ENCODE measurements at places on chromosomes 1 and 21.

DNA sequence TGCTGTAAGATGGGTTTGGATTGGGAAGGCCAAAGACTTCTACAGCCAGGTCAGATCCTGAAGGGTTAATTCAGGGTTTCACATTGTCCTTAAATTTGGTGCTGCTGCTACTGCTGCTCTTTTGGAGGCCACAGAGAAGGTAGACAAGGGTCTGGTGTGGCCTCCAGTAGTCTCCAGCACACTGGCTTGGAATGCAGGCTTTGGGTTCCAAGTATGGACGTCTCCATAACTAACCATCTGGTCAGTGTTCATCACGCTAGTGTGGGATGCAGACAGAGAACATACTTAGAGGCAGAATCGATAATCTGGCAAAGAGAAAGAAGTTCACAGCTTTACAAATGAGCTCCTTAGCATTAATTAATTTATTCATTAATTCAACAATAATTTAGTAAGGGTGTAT lies 154.1 kb downstream of the ZBTB18 start:
- no peak for DNase-seq

GRCh38 chr1:94599095-94599813 lies 57.7 kb upstream of the F3 start:
- no peak for DNase-seq

DNA sequence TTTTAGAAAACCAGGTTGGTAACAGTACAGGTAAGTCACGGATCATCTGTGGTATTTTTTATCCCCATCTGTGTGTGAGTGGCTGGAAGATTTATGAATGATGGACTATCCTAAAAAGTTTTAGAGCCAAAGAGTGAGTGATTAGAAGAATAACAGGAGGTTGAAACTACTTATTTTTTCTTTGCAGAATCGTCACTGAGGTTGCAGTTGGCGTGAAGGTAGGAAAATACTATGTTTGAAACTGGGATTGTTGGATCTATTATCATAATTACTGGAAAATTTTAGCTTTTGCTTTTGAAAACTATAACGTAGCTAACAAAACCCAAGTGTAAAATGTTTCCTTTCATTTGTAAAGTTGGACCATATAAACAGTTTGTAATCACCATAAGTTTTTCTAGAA lies 1.8 kb downstream of the PTBP2 start:
- DNase-seq: no peak

DNA sequence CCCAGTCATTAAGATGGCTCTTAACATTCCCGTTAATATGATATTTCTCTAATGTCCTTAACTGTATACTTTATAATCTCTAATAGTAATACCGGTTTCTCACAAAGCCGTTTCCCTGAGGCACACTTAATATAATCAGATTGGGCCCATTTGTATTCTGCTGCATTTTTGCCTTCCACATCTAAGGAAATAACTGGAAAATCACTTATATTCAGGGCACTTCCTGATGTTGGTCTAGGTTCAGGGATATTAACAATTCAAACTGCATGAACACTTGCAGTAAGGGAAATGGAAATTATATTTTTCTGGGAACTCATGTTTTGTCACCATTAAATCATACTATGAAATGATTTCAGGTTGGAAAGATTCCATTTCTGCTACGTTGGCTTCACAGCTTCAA lies 119.8 kb downstream of the TPR start:
- no peak for DNase-seq

GRCh38 chr1:99115231-99115630 lies 110.6 kb upstream of the PLPPR5 start:
- no peak for DNase-seq

DNA sequence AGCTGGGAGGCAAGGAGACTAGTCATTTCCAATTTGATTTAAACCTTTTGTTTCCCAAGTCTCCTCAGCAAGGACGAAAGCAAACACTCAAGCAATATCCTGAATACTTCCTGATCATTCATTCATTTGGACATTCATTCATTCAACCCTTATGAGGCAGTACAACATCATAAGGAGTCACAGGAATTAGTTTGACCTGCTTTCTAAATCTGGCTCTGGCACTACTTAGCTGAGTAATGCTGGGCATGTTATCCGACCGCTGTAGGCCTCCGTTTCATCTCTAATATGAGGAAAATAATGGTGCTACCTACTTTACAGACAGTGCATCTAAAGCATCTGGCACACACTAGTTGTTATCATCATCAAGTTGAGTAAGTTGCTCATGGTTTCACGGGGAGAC lies 11.7 kb downstream of the FAM78B start:
- no peak for DNase-seq

- DNase-seq: no peak
Observed at GRCh38 chr1:4637616-4638344, 16.6 kb upstream of the AJAP1 start.

DNA sequence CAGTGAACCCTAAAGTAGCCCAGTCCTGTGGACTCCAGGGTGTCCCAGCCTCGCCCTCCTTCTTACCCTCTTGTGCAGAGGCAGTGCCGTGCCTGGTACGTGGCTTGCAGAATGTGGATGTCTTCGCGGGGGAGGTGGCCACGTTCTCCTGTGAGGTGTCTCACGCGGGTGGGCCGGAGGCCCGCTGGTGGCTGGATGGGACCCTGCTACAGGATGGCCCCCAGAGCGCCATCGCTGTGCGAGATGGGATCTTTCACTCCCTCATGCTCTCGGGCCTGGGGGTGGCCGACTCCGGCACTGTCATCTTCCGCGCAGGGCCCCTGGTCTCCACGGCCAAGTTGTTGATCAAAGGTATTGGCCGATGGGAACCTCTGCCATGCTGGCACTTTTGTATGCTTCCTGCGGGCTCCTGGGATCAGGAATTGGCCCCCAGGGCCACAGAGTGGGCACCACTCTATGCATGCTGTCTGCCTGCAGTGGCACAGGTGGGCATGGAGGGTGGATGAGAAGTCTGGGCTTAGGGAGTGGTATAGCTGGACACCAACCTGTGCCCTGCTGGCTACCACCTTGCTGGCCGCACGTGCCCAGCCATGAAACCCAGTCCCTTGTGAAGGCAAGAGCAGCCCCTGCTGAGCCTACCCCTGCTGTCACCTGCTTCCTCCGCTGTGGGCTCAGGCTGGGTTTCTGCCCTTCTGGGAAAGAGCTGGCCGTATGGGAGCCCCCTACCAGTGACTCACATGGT lies 92.9 kb downstream of the TRIM11 start:
- DNase-seq: no peak

- no peak for DNase-seq
Observed at GRCh38 chr1:179083533-179083932, 1.7 kb downstream of the TOR3A start.

DNA sequence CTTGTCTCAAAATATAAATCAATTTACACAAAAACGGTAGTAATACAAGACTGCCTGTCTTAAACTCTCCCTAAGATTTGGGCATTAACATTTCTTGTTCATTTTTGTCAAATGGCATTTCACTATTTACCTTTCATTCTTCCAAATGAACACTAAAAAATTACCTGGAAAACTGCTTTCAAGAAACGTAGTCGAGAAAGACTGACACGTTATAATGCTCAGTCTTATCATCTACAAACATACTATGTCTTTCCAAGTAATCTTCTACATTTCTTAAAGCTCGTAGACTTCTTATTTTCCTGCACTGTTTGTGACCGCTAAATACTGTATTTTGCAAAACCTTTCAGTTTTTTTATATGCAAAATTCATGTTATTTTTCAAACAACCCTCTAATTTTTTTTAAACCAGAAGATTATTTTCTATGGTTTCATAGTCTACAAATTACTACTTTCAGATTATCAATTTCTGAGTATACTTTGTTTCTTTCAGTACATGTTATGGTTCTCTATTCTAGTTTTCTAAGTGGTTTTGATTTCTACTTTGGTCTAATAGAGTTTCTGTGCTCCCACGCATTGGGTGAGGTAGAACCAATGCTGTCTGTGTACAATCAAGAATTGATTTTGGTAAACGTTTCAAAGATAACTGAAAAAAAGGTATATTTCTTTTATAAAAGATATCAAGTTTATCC lies 336.4 kb downstream of the SMYD3 start:
- no peak for DNase-seq

- DNase-seq: no peak
Observed at GRCh38 chr1:227416156-227416830, 98.0 kb upstream of the CDC42BPA start.

DNA sequence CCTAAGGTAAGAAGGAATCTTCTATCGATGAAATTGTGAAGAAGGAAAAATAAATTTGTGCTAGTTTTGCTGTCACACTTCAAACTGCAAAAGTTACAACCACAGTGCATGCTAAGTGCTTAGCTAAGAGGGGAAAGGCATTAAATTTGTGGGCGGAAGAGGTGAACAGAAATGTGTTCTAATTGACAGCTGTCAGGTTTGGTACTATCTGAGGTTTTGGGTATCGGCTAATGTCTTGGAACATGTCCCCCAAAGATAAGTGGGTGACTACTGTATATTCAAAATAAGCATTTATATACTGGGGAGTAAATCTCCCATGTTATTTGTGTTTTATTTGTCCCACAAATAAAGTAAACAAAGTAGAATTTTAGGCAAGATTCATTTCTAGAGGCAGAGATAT lies 8.0 kb downstream of the CR1 start:
- no peak for DNase-seq
